Left ventricle myocardium inferior (tissue), 1 donor: ENCODE measurements at places on chromosomes 2 and 18. TPM values are rescaled to one million over a fixed set of nuclear protein-coding genes. Genes with fewer than 3 reads are reported as not detected.
A peak's percentile ranks its signal among the peaks of the same experiment; 100 is the strongest.

Gene SCTR
- total RNA-seq, result 1.2 TPM

GRCh38 chr2:200373973-200374416 lies 67.5 kb downstream of the SPATS2L start:
- H3K4me1 ChIP-seq, result peaks cover 69% of the 10 kb centered on the region
- no peak overlapping the region for H3K4me3 ChIP-seq
- no peak overlapping the region for H3K27ac ChIP-seq
- H3K36me3 ChIP-seq, result no peaks in the 10 kb centered on the region
- no peak for DNase-seq

Gene LRATD1
- 3.1 TPM for total RNA-seq

Gene GKN2
- total RNA-seq, result not detected

- H3K36me3 ChIP-seq, result no peaks in the 10 kb centered on the region
- no peak overlapping the region for H3K27ac ChIP-seq
- H3K4me3 ChIP-seq, result no peak overlapping the region
- no peak for DNase-seq
These were observed 108.4 kb upstream of the RMDN2 start for GRCh38 chr2:37816686-37817085.

GRCh38 chr2:72438364-72438763 lies 290.7 kb upstream of the CYP26B1 start:
- H3K36me3 ChIP-seq, result no peaks in the 10 kb centered on the region
- H3K27ac ChIP-seq, result no peak overlapping the region
- H3K4me3 ChIP-seq, result no peak overlapping the region
- H3K27me3 ChIP-seq, result no peaks in the 10 kb centered on the region
- no peak for DNase-seq

Gene FOXI3
- not detected for total RNA-seq

DNA sequence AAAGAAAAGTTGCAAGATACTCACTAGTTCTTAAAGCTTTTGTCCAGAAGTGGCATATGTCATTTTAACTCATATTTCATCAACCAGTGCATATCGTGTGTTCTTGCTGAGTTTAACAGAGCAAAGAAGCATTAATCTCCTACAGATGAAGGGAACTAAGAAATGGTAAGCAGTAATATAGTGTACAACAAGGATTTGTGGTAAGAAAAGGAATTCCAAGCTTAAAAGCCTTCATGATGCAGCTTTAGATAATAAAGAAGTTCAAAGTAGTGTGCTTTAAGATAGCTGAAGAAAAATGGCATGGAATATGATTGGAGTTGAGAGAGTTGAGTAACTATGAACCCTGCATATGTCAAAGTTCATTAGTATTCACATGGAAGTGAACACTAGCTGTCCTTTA lies 649.8 kb upstream of the FSHR start:
- no peak overlapping the region for H3K27ac ChIP-seq
- DNase-seq, result no peak
- no peaks in the 10 kb centered on the region for H3K36me3 ChIP-seq
- H3K27me3 ChIP-seq, result no peaks in the 10 kb centered on the region

- no peaks in the 10 kb centered on the region for H3K27me3 ChIP-seq
- H3K4me1 ChIP-seq, result peaks cover 10% of the 10 kb centered on the region
- DNase-seq, result no peak
- H3K4me3 ChIP-seq, result no peak overlapping the region
These were observed 179.3 kb downstream of the FIGN start for GRCh38 chr2:163556511-163556910.

DNA sequence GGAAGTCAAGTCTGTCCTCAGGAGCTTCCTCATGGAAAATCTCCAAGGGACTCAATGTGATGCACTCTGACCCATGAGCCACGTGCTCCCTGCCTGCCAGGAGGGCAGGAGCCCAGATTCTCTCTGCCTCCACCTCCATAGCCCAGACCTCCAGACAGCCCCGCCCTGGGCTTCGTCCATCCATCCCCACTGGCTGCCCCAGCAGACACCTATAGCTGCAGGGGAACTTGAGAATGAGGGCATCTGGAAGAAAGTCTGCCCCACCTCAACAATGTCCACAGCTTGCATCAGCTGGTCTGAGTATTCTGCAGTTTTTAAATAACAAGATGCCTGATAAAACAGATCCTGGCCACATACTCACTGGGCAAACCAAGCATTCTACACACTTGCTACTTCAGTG lies 418.8 kb upstream of the SMIM21 start:
- no peaks in the 10 kb centered on the region for H3K4me1 ChIP-seq
- no peak for DNase-seq
- no peak overlapping the region for H3K4me3 ChIP-seq
- H3K27me3 ChIP-seq, result peaks cover 16% of the 10 kb centered on the region
- H3K27ac ChIP-seq, result no peak overlapping the region

GRCh38 chr18:11258039-11258610 lies 108.8 kb upstream of the PIEZO2 start:
- H3K27ac ChIP-seq, result no peak overlapping the region
- no peaks in the 10 kb centered on the region for H3K4me1 ChIP-seq
- DNase-seq, result no peak
- H3K4me3 ChIP-seq, result no peak overlapping the region
- H3K27me3 ChIP-seq, result no peaks in the 10 kb centered on the region
- no peaks in the 10 kb centered on the region for H3K36me3 ChIP-seq

Gene SLC4A3
- 426 TPM for total RNA-seq

GRCh38 chr2:219386532-219387280 lies 1.0 kb downstream of the DNPEP start:
- peak overlapping the region; percentile 94 for H3K4me3 ChIP-seq
- peaks cover 31% of the 10 kb centered on the region for H3K4me1 ChIP-seq
- no peaks in the 10 kb centered on the region for H3K27me3 ChIP-seq
- no peak for DNase-seq
- H3K27ac ChIP-seq, result peak overlapping the region; percentile 98

GRCh38 chr2:38634684-38635083 lies 31.2 kb upstream of the GALM start:
- no peaks in the 10 kb centered on the region for H3K27me3 ChIP-seq
- no peak for DNase-seq
- H3K4me3 ChIP-seq, result no peak overlapping the region
- no peaks in the 10 kb centered on the region for H3K36me3 ChIP-seq
- no peaks in the 10 kb centered on the region for H3K4me1 ChIP-seq

- H3K4me1 ChIP-seq, result no peaks in the 10 kb centered on the region
- no peaks in the 10 kb centered on the region for H3K36me3 ChIP-seq
- no peak overlapping the region for H3K4me3 ChIP-seq
- no peak overlapping the region for H3K27ac ChIP-seq
- no peak for DNase-seq
These were observed 582.6 kb downstream of the NRXN1 start for GRCh38 chr2:50449306-50449705.

GRCh38 chr2:9770308-9771100 lies 72.8 kb upstream of the TAF1B start:
- DNase-seq, result peak; percentile 65
- H3K27me3 ChIP-seq, result no peaks in the 10 kb centered on the region
- peak overlapping the region; percentile 4 for H3K4me3 ChIP-seq
- H3K36me3 ChIP-seq, result no peaks in the 10 kb centered on the region

- no peaks in the 10 kb centered on the region for H3K36me3 ChIP-seq
- H3K4me3 ChIP-seq, result no peak overlapping the region
- H3K27ac ChIP-seq, result no peak overlapping the region
- DNase-seq, result no peak
- peaks cover 80% of the 10 kb centered on the region for H3K27me3 ChIP-seq
These were observed 22.2 kb downstream of the SNORC start for GRCh38 chr2:232892221-232892620.

DNA sequence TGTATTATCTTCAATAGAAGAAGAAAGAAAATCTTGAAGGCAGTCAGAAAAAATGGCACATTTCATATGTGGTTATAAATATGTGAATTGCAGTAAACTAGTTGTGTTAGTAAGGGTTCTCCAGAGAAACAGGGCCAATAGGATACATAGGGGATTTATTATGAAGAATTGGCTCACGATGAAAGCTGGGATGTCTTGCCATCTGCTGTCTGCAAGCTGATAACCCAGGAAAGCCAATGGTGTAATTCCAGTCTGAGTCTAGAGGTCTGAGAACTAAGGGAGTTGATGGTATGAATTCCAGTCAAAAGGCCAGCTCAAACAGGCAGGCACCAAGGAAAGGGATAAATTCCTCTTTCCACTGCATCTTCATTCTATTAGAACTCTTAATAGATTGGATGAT lies 362.4 kb downstream of the KCNJ3 start:
- no peak for DNase-seq
- H3K4me3 ChIP-seq, result no peak overlapping the region
- no peak overlapping the region for H3K27ac ChIP-seq
- H3K4me1 ChIP-seq, result no peaks in the 10 kb centered on the region

GRCh38 chr2:72695676-72696075 lies 130.2 kb downstream of the EXOC6B start:
- peak overlapping the region; percentile 71 for H3K27ac ChIP-seq
- H3K36me3 ChIP-seq, result no peaks in the 10 kb centered on the region
- H3K4me1 ChIP-seq, result peaks cover 52% of the 10 kb centered on the region

DNA sequence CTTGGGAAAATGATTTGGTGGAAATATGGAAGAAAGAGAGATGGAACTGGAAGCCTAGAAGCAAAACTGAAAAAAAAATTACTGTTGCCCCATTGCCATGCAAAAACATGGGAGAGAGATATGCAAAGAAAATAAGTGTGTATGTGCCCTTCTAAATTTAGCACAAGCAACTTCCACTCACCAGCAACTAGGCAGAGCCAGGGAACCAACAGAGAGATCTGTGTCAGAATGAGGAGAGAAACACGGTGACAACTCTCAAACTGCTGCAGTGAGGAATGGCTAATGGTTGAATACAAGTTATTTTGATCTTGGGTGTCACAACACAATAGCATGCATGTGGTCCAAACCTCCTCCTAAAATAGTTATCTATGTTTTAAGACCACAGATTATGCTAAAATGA lies 10.9 kb downstream of the DSC2 start:
- no peak for DNase-seq
- H3K27ac ChIP-seq, result peak overlapping the region; percentile 70
- no peaks in the 10 kb centered on the region for H3K27me3 ChIP-seq
- peaks cover 20% of the 10 kb centered on the region for H3K36me3 ChIP-seq

- peaks cover 90% of the 10 kb centered on the region for H3K36me3 ChIP-seq
- no peak for DNase-seq
- H3K27me3 ChIP-seq, result no peaks in the 10 kb centered on the region
- no peaks in the 10 kb centered on the region for H3K4me1 ChIP-seq
These were observed 47.2 kb downstream of the EIF2AK3 start for GRCh38 chr2:88580088-88580487.

Gene CKAP2L
- 0.38 TPM for total RNA-seq

GRCh38 chr2:177692042-177692782 lies 299.6 kb downstream of the AGPS start:
- H3K4me1 ChIP-seq, result no peaks in the 10 kb centered on the region
- DNase-seq, result no peak
- no peak overlapping the region for H3K27ac ChIP-seq
- H3K4me3 ChIP-seq, result no peak overlapping the region
- H3K27me3 ChIP-seq, result no peaks in the 10 kb centered on the region
- no peaks in the 10 kb centered on the region for H3K36me3 ChIP-seq

DNA sequence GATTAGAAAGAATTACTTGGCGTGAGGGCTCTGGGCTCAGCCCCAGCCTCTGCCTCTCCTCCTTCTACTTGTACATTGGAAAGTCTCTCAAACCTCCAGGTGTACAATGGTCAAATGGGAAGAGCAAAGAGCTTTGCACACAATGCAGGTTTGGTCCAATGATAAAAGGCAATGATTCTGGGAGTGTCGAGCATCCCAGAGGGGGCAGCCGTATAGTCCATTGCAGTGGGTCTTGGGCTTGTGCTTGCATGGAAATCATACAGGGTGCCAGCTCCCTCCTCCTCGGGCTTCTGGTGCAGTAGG lies 98.0 kb upstream of the NCK2 start:
- peaks cover 25% of the 10 kb centered on the region for H3K27me3 ChIP-seq
- no peak overlapping the region for H3K27ac ChIP-seq
- H3K4me3 ChIP-seq, result no peak overlapping the region
- no peaks in the 10 kb centered on the region for H3K4me1 ChIP-seq
- DNase-seq, result no peak

Gene FZD7
- total RNA-seq, result 35.2 TPM

Gene POTEC
- not detected for total RNA-seq

Gene NAT8
- total RNA-seq, result not detected

Gene COL3A1
- total RNA-seq, result 98.5 TPM

DNA sequence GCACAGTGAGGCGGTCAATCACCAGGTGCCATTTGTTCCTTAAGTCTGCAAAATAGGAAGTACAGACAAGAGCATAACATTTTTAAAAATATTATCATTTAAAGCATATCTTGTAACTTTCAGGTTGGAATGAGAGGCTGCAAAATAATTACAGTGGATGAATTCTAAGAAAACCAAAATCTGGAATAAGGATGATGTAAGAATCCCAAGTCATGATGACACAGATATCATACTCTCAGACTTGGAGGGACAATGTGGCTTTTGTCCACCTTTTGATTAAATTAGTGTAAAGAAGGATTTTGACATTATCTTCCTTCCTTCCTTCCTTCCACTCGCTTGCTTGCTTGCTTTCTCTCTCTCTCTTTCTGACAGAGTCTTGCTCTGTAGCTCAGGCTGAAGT lies 244.4 kb downstream of the NAPG start:
- H3K4me1 ChIP-seq, result no peaks in the 10 kb centered on the region
- H3K27me3 ChIP-seq, result peaks cover 36% of the 10 kb centered on the region
- no peak overlapping the region for H3K4me3 ChIP-seq

DNA sequence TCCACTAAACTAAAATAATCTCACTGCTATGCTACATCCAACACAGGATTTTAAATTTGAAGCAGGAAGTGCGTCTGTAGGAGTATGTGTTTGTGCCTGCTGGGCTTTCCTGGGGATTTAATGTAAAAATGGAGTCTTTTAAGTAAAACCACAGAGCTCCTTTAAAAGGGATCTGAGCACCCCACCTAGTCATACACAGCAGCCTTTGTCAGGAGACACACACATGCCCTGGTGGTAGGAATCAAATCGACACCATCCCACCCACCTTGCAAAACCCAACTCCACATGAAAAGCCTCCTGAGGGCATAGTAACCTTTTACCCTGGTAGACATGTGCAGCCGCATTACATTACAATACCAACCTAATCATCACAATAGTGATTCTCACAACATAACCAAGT lies 29.1 kb downstream of the UXS1 start:
- H3K4me1 ChIP-seq, result peaks cover 15% of the 10 kb centered on the region
- H3K4me3 ChIP-seq, result no peak overlapping the region
- H3K36me3 ChIP-seq, result peaks cover 10% of the 10 kb centered on the region
- DNase-seq, result no peak

GRCh38 chr18:12305930-12306629 lies 2.0 kb upstream of the TUBB6 start:
- peak overlapping the region; percentile 81 for H3K4me3 ChIP-seq
- peaks cover 12% of the 10 kb centered on the region for H3K36me3 ChIP-seq
- DNase-seq, result no peak

GRCh38 chr2:104321116-104321795 lies 532.7 kb upstream of the POU3F3 start:
- no peaks in the 10 kb centered on the region for H3K36me3 ChIP-seq
- no peaks in the 10 kb centered on the region for H3K4me1 ChIP-seq
- peaks cover 45% of the 10 kb centered on the region for H3K27me3 ChIP-seq
- no peak overlapping the region for H3K27ac ChIP-seq

GRCh38 chr2:191933307-191934105 lies 86.6 kb upstream of the CAVIN2 start:
- H3K27ac ChIP-seq, result no peak overlapping the region
- peaks cover 14% of the 10 kb centered on the region for H3K4me1 ChIP-seq
- H3K27me3 ChIP-seq, result no peaks in the 10 kb centered on the region
- no peak for DNase-seq
- H3K36me3 ChIP-seq, result no peaks in the 10 kb centered on the region
- no peak overlapping the region for H3K4me3 ChIP-seq

- H3K4me1 ChIP-seq, result peaks cover under 1% of the 10 kb centered on the region
- no peak overlapping the region for H3K27ac ChIP-seq
- H3K27me3 ChIP-seq, result peaks cover 26% of the 10 kb centered on the region
- DNase-seq, result no peak
- no peaks in the 10 kb centered on the region for H3K36me3 ChIP-seq
These were observed 138.5 kb upstream of the DLX2 start for GRCh38 chr2:172241222-172241621.
